ENCODE measurements at places on chromosomes 2 and 18.

- DNase-seq, result no peak
Measured at GRCh38 chr2:148903979-148904378, 29.0 kb downstream of the KIF5C start.

GRCh38 chr2:196226058-196226706 lies 54.8 kb upstream of the STK17B start:
- DNase-seq, result no peak

DNA sequence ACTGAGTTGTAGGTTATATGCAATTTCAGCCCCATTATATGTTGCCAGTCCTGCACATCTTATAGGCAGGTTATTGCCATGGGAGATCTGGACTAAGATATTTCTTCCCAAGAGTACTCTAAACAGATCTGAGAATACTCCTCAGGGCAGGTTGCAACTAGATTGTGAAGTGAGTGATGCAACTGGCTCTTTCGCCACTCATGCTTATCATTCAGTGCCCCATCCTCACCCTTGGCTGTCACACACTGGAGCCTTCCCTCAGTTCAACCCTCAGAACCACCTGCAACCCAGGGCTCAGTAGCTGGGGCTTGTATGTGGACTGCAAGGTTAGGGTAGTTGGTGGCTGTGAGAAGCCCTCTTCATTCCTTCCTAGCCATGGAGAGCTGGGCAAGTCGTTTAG lies 14.1 kb downstream of the MERTK start:
- no peak for DNase-seq

DNA sequence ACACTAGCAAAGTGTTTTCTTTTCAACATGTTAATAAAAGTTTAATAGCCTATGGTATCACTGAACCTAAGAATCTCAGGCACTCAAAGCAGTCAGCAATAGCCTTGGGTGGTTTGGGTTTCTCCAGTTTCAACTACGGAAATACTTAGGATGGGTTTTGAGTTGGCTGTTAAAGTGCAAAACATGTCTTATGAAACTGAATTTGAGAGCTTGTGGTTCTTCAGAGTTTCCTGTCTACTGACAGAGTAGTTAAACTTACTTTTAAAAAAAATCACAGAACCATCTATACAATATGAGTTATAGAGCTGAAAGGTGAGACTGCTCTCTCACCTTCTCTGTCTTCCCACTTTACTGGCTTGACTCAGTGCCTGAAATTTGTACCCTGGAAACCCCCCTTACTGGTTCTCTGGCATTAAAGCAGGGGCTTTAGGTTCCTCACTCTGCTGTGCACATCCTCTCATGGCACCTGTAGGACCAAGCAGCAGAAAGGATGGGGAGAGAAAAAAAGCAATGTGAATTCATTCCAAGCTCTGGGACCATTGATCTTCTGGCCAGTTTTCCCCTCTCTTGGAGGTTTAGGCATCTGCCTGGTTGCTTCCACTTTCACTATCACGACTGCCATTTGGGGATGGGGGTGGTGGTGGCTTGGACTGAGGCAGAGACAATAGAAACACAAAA lies 18.1 kb downstream of the CCDC141 start:
- DNase-seq, result no peak

GRCh38 chr18:80203249-80203648 lies 44.1 kb downstream of the PARD6G start:
- no peak for DNase-seq

DNA sequence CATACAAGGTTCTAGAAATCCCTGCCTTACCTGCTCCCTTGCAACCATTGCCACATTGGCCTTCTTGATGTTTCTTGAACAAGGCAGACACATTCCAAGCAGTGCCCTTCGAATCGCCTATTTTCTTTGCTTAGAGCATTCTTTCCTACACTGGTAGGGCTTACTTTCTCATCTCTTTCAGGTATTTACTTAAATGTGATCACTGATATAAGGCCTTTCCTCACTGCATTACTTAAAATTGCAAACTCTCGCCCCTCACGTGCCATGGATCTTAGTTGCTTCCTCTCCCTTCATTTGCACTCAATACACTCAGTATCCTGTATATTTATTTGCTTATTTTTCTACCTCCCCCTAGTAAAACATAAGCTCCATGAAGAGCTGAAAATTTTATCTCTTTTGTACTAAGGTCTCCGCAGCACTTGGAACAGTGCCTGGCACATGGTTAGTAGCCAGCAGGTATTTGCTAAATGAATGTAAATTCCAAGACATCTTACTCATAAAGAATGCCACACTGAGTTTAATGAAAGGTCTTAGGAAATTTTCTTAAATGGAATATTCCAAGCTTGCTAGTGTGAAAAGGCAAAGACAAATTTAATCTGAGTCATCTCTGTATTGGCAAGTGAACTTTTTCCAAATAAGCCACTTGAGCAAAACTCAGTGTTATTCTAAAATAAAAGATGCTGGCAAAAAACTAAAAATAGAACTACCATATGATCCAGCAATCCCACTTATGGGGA lies 42.4 kb upstream of the FIGN start:
- no peak for DNase-seq

GRCh38 chr2:95389245-95390119 lies 13.0 kb upstream of the FAHD2A start:
- peak; percentile 77 for DNase-seq

GRCh38 chr2:98464772-98465310 lies 20.2 kb downstream of the INPP4A start:
- no peak for DNase-seq

DNA sequence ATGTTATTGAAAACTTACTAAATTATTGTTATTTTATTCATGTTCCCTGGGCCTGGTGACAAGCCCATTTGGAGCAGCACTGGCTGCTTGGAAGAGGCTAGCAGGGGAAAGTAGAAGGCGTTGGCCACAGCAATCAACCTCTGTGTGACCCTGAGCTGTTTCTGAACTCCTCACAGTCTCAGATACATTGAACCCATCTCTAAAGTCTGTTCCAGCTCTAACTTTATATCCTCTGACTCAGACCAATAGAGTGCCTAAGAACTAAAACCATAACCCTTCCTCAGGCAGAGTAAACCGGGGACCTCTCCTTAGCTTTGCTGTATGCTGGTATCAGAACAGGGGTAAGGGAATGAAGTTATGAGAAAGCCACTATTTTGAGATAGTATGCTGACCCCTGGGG lies 96.4 kb upstream of the NOL4 start:
- no peak for DNase-seq

DNA sequence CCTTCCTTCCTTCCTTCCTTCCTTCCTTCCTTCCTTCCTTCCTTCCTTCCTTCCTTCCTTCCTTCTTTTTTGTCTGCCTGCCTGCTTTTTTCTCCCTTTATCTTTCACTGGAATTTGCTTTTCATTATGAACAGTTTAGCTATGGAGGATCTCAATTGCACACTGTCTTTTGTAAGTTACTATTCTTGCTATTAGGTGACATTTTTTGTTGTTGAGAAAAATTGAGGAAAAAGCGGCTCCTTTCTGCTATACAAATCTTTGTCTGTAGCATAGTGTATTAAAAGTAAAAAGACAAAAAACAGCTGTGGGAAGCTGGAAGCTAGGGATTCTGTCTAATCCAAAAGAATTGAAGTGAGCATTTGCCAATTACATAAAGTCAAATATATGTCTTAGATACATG lies 448.7 kb downstream of the DCDC2C start:
- DNase-seq, result no peak

DNA sequence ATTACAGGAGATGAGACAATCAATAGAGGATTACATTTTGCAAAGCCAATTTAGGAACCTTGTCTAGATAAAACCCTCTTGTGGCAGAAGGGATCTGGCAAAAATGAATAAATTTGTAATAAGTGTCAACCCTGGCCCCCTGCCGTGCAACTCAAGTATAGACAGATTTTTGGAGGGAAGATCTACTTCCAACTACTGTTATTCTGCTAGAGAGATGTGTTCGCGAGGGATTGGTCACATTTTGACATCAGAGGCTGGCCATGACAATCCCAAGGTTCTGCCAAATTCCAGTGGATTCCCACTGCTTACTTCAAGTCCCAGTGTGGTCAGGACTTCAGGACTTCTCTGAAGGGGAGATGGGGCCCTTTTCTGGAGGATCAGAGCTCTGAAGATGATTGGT lies 192.6 kb downstream of the SH3RF3 start:
- DNase-seq, result no peak

GRCh38 chr2:126891681-126892500 lies 6.8 kb upstream of the TEX51 start:
- DNase-seq, result peak; percentile 97

DNA sequence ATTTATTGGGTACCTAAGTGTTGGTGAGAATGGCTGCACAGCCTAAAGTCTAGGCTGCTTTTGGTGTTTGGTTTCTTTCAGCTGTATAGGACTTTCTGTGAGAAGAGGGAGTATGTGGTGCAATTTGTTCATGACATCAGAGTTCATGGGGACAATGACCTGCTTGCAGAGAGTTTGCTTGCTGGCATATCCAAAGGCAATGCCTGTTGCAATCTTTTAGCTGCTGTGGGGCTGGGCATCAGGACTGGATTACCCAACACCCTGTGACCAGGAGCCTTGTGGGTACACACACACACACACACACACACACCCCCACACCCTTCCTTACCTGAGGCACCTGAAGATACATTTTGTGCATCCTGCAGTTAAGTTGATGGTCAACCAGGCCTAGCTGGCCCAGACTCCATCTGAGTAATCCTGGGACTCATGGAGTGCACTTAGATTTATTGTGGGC lies 68.4 kb downstream of the LIPG start:
- no peak for DNase-seq

DNA sequence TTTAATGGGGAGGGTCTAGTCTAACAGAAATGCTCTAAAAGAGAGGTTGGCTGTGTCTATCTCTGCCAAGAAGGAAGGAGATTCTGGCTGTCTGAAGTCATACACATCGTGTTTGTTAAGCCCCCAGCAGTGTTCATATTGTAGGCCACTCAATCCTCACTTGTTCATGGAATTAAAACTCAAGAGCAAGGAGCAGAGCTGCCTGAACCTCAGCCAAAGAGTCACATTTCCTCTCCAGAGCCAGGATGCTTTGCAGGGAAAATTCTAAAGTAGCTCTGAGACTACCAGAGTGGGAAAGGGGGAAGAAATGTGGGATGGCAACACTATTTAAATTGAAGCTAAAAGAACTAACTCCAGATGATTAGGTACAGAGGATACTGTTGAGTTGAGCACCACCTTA lies 190.7 kb upstream of the CXCR4 start:
- DNase-seq, result peak; percentile 59

GRCh38 chr18:48475635-48476549 lies 62.9 kb upstream of the CTIF start:
- peak; percentile 87 for DNase-seq

DNA sequence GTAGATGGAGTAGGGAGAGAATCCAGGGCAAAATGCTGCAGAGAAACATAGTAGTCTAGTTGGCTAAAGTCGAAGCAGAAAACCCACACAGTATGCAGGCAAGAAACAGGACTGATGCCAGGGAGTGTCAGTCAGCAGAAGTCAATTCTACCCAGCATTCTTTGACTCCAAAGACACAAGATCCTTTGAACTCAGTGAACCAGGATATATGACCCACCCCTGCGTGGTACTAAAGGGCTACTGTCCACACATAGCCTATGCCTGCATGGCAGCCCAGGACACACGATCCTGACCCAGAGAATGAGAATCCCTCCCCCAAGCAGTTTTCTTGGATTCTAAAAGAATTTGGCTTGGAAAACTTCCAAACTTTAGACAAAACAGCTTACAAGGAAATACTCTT lies 42.5 kb downstream of the ALK start:
- no peak for DNase-seq

- DNase-seq, result peak; percentile 25
Measured at GRCh38 chr2:46850742-46851141, 64.9 kb downstream of the MCFD2 start.

DNA sequence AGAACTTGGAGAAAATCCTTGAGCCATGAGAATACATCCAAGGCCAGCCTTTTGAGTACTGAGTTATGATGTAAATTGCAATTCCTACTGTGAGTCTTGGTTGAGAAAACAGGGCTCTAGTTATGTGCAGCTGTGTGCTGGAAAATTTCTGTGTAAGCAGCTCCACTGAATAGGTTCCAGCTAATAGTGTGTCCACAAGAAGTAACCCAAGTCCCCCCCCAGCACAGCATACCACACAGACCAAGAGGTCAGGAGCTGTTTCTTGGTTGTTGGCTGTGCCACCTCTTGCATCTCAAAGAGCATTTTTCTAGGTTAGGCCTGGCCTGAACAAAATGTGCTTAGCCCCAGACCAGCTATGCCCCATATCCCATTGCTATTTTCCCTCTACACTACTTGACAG lies 36.8 kb upstream of the APCDD1 start:
- DNase-seq, result no peak

GRCh38 chr2:138182250-138182936 lies 218.1 kb downstream of the HNMT start:
- DNase-seq, result peak; percentile 39

DNA sequence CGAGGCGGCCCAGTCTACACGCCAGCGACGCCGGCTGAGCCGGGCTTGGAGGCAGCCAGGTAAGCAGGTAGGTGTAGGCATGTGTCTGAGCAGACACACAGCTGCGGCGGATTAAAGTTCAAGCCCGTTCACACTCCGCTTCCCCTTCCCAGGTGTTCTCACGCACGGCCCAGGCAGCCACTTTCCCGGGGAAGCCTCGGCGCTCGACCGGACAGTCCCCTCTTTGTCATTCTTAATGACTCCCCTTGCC lies 367 bp downstream of the TGFA start:
- DNase-seq, result no peak

DNA sequence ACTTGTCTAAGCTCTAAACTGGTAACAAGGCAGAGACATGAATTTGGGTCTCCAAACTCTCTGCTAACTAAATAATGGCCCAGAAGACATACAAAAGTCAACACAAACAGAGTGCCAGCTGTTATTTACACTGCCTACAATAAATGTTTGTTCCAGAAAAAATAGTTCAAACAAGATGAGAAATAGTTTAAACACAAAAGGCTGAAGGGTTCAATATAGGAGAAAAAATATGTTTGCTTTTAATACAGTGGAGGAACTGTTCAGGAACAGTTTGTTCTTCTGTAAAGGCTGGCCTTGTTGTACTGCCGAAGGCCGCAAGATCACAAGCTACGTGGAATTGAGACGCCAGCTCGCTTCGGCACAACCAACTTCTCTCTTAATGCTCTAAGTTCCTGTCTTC lies 74.6 kb downstream of the AFF3 start:
- DNase-seq, result no peak

DNA sequence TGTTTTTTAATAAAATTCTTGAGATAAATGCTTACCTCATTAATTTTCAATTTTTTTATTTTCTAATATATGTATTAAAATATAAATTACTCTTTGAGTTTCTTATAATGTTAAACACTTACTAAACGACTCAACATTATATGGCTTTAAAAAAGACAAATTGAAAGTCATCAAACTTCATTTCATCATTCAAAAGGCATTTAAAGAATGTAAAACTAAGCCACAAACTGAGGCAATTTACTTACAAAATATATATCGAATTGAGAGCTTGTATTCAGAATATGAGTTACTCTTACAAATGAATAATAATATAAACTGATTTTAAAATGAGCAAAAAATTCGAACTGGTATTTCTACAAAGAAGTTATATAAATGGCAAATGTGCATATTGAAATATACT lies 1262.2 kb upstream of the PIK3C3 start:
- DNase-seq, result no peak

GRCh38 chr18:6857300-6857699 lies 127.8 kb downstream of the ARHGAP28 start:
- no peak for DNase-seq

All from cerebellar cortex (tissue), 1 donor.